NCI-H510A treated with DMSO at 0.1 percent for 48 hours (cell line): ENCODE measurements at places on chromosomes 7 and 10.

- no peak for DNase-seq
Observed at GRCh38 chr10:16904639-16905061, 87.4 kb upstream of the RSU1 start.

- DNase-seq, result no peak
Observed at GRCh38 chr10:1026578-1026977, 919 bp upstream of the IDI2 start.

DNA sequence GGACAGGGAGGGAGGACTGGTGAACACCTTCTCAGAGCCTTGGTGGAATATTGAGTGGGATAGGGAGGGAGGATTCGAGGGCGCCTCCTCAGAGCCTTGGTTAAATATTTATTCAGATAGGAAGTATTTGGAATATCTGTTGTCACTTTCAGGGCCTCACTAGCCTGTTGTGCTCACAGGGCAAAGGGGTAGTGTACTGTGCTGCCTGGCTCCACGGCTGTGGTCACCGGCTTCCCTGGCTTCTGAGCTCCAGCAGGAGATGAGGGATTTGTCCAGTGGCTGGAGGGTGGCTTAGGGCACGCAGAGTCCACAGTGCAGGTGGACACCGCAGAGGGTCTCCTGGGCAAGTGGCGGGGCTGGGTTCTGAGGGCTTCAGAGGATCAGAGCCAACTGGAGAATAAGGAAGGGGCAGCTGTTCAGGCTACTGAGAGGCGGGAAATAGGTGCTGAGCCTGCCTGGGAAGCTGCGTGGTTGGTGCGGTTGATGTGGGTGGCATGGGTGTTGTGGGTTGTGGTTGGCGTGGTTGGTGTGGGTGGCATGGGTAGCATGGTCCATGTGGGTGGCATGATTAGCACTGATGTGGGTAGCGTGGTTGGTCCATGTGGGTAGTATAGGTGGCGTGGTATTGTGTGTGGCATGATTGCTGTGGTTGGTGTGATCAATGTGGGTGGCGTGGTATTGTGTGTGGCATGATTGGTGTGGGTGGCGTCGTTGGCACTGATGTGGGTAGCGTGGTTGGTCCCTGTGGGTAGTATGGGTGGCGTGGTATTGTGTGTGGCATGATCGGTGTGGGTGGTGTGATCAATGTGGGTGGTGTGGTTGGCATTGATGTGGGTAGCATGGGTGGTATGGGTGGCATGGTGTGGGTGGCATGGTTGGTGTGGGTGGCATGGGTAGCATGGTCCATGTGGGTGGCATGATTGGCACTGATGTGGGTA, 16.7 kb downstream of the INPP5A start:
- DNase-seq, result no peak

GRCh38 chr10:6625428-6625827, 45.4 kb upstream of the PRKCQ start:
- DNase-seq, result no peak

- DNase-seq, result no peak
Observed at GRCh38 chr10:99708428-99709012, 23.4 kb downstream of the COX15 start.

GRCh38 chr10:116103668-116104067, 169.3 kb downstream of the GFRA1 start:
- DNase-seq, result no peak

- no peak for DNase-seq
Observed at GRCh38 chr10:124738441-124738840, 5.7 kb downstream of the FAM53B start.

DNA sequence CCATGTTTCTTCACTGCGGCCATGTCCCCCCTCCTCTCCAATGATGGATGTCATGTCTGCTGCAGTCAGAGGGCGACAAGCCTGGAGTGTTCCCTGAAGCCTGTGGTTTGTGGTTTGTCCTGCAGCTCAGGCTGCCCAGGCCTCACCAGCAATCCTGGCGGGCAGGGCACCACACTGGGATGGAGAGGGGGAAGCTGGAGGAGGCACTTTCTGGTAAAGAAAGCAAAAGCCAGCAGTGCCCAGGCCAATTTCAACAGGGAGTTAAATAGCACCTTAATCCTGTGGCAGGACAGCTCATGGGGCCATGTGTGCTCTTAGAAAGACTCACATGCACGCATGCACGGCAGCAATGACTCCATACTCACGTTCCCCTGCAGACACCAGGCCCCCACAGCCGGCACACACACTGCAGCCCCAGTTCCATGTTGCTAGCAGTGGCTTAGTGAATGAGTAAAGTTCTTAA, 158.3 kb downstream of the EGFR start:
- DNase-seq, result no peak

DNA sequence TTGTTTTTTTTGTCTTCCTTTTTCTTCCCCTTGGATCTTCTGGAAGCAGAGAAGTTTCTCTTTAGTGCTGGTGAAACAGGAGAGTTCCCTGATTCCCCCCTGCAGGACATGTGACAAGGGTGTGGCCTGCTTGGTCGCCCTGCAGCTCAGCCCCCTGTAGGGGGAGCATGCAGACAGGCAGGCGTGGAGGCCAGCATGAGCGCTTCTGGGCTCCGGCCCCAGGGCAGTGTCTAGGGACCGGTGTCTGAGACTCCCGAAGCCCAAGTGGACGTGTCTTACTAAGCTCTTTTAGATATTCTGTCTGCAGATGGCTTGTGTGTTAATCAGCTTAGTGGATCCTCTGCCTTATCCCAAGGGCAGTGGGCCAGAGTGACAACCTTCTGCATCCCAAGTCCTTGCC, 26.1 kb downstream of the PRSS58 start:
- no peak for DNase-seq

DNA sequence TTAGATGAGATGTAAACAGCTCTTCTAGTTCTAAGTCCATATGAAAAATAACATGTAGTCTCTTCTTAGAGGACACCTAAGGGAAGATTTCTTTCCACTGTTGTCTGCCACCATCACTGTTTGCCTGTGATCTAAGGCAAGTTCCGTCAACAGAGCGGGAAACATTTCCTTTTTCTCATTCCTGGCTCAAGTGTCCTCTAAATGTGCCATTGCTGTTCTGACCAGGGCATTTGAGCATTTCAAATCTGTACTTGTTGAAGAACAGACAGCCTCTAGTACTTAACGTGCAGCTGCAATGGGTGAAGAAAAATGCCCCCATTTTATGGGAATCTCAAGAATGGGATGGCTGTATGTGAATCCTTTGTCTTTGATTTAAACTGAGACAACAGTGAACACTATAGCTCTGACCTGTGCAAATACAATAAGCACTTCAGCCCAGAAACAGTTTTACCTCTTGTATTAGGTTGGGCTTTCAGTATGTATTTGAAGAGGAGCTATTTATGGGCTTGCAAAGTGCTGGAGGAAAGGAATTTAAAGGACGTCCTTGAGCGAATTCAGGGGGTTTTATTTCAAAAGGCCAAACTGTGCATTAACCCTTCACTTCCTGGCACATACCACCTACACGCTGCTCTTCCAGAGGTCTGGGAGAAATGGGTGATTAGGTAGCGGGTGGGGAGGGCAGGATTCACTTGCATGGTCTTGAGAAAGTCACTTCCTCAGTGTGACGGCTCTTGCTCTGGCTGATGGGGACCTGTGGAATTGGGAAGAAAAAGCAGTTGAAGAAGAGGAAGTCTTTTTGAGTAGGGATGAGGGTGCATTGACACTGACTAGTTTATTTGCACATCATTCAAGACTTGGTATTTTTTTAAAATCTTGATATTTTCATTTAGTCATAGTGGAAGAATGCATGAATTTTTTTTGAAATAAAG, 66.1 kb downstream of the THNSL1 start:
- peak; percentile 1 for DNase-seq

GRCh38 chr10:71964743-71965515, 734 bp downstream of the CHST3 start:
- DNase-seq, result no peak

DNA sequence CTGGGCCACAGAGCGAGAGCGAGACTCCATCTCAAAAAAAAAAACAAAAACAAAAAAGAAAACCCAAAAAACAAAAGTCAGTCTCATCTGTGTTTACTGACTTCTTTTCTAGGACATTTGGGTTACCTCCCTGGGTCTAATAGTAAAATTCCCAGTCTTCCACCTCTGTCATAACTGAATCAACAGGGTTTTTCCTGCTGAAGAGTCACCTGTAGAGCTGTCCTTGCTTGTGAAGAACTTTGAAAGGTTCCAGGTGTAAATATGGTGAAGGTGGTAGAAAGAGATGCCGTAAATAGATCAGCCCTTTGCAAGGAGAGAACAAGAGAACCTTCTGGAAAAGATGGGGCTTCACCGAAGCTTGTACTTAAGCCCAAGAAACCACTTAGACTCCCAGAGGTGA, 112.7 kb upstream of the BTBD16 start:
- DNase-seq, result no peak

DNA sequence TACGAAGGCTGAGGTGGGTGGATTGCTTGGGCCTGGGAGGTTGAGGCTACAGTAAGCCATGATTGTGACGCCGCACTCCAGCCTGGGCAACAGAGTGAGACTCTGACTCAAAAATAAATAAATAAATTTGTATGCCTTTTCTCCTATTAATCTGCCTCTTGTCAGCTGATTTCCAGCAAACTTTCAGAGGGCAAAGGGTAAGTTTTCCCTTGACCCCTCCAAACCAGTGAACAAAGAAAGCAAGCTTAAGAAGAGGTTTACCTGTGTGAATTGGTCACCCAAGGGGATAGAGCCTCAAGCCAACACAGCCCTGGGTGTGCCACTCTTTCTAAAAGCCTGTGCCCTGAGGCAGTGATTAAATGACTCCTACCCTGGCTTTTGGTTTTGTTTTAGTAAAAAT, 30.8 kb downstream of the GOT1 start:
- DNase-seq, result no peak

DNA sequence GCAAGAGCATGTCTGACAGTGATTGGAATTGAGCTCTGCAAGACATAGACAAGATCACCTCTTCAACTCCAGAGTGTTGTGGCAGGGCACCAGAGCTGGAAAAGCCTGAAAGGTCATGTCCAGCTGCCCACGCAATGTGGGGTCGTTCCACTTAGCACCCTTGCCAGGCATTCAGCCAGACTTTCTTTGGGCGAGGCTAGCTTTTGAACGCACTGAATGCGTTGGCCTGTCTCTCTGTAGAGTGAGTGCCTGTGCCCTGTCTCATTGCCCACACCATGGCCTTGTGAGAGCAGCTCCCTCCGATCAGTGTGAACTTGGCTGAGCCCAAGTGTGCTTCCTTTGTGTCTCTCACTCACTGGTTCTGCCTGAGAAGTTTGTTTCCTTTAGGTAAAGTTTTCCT, 23.3 kb downstream of the UBTD1 start:
- no peak for DNase-seq

DNA sequence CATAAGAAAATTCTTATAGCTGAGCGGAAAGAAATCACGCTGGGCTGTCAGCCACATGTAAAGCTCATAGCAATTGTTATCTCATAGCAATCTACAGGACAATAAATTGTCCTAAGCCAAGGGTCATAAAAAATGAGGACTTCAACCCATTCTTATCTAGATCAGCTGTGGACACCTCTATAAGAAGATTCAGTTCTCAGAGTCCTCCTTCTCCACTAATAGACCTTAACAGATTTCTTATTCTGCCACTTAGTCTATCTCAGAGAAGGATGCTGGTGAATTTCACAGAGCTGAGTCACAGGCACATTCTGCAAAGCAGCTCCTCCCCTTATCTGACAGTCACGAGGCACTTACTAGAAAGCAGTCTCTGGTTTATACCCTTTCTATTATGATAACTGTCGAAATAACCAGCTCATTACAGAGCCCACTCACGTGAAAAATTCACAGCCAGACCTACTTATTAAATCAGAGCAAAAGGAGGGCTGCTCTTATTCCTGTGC, 185.3 kb upstream of the PCLO start:
- no peak for DNase-seq

DNA sequence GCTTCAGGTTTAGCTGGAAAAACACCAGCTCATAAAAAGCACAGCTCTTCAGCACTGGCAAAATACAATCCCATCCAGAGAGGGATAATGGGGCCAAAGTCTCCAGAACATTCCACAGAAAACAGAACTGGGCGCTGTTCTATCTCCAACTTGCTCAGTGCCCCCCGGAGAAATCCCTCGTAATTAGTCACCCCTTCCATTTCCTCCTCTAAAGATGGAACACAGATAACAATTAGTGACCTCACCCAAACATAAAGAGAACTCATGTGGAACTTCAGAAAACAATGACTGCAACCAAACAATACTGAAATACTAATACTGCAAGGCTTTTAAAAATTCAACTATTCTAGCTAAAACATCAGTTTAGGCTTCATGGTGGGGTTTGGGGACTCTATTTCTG, 46.3 kb downstream of the KIAA1549 start:
- no peak for DNase-seq

- no peak for DNase-seq
Observed at GRCh38 chr7:141444961-141445360, 106.2 kb upstream of the AGK start.

DNA sequence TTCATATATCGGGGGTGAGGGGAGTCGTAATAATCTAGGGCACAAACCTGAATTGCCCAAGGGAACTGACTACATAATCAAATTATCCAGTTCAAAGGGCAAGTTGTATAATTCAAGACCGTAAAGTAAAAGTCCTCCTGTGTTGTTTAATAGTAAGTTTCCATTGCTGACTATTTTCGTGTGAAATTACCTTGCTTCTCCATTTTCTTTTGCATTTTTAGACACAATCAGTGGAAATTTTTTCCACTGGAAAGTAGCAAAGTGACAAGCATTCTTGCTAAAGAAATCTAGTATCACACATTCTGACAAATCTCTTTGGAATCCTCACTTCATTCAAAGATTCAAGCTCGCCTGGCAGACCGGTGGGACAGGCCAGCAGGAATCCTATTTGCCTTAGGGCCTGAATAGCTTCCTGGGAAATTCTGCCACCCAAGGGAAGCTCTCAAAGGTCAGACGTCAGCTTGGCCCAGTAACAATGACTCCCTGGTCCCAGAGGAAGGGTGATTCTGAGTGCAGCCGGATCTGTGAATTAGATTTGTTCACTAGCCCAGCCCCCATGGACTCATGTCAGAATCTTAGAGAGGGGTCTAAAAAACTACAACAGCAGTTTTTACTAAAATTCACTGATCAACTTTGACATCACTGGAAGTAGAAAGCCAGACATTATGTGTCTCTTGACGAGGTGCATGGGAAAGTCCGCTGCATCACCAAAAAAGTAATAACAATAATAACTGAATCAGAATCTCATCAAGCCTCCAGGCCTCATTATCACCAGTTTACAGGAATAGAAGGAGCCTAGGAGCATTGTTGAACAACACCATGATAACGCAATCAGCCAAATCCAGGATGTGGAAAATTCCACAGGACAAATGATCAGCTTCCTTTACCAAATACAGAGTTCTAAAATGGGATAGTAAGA, 161.0 kb downstream of the SKIDA1 start:
- no peak for DNase-seq

DNA sequence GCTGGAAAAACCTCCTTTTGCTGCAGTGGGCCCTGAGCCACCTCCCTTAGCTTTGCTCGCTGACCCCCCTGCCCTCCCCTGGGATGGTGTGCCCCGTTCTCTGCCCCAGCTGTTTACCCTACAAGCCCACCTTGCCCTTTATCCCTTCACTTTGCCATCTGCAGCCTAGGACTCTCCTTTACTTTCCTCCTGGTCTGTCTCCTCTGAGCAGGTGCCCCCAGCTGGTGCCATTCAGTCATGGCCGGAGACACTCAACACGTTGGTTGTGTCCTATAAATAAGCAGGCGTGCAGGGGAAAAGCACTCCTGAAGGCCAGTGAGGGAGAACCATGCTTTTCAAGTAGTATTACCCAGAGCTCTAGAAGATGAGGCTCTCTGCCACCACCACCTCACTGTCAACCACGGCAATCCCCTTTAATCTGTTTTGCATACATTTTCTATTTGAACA, 6.1 kb downstream of the RASSF4 start:
- DNase-seq, result no peak
